Activated T-helper 9 cell treated with anti-CD3 and anti-CD28 coated beads, Interleukin-2, amount 50 U/mL, for 16 hours (primary cell): ENCODE measurements at places on chromosomes 13 and 19.

DNA sequence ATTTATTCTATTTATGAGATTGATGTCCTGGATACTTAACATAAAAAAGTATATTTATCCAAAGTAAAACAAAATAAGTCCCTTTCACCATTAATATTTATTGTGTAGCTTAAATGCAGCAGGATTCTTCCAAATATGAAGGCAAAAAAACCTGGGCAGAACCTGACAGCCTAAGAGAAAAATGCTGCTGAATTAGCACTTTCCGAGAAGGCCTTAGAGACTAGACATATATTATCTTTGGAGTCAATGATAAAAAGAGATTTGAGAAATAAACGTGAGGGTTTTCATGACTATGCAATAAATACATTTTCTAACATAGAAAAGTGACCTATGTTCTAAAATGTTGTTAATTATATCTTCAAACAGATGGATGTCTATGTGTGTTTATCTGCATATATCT lies 566.9 kb downstream of the PCDH9 start:
- no peak for DNase-seq

GRCh38 chr13:39462428-39462827 lies 140.6 kb downstream of the LHFPL6 start:
- DNase-seq = no peak

GRCh38 chr13:34654203-34654602 lies 287.9 kb upstream of the NBEA start:
- no peak for DNase-seq

DNA sequence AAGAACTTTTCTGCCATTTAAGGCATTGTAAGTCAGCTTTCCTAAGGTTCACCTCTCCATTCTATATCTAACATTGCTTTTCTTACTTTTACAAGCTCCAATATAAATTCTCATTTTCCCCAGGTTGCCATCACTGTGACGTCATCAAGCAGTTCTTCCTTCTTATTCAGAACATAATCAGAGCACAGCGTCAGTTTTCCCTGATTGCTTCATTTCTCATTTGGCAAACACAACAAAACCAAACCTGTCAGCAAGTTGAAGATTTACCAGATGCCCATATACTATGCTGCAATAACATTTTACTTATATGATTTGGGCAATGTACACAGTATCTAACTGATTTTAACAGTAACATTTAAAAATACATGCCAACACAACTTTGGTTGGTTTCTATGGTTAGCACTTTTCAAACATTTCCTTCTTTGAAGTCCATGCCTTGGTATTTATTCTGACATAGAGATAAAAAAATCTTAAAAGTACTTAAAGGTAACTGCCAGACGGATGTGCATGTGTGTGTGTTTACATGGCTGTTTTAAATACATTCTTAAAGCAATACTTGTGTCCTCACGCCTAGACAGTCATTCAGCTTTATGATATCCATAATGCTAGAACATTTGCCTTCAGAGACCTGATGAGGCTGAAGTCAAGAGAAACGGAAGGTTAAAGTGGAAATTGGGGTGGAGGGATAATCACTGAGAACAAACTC lies 264.0 kb downstream of the KLF12 start:
- no peak for DNase-seq

DNA sequence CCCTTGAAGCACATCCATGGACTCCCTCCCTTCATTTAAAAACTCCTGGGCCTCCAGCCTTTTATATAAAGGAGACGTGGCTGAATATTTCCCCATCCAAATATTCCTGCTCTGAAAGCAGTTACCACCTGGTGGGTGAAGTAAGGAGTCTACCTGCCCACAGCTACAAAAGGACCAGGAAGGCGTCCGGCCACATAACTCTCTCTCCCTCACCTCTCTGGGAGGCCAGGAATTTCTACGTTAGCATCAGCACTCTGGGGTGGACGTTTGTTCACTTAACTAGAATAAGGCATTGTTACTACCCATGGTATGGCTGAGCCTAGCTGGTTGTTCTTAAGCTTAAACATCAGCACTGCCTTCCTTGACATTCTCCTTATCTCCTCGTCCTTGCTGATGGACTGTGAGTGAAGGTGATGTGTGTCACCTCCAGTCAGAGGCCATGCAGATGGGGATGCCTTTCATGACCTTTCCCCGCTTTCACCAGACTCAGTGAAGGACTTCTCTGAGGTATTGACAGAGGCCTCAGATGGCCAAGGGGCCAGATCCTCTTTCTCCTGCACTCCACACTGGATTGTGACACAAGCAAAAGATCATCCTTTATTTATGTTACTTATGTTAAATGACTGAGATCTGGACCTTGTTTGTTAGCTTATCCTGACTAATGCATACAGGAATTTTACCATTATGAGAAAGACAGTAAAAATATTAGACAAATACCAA lies 22.2 kb upstream of the KPNA3 start:
- no peak for DNase-seq

- DNase-seq = no peak
Measured at GRCh38 chr13:110129076-110129475, 177.9 kb downstream of the COL4A1 start.

GRCh38 chr13:112072534-112073244 lies 5.7 kb downstream of the SOX1 start:
- no peak for DNase-seq

DNA sequence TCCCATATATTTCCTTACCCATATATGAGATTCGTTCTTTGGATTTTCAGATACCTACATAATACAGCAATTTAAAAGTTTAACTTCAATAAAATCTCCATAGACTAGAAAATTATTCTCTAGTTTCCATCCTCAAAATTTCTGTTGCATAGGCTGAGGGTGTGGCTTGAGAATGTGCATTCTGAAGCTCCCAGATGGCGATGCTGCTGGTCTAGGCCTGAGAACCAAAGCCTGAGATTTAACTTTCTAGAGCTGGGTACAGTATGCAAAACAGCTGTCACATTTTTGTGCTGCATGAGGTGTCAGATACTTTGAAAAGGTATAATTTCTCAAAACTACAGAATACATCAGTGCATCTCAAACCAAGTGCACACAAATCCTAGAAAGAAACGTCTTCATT lies 42.7 kb downstream of the MPHOSPH8 start:
- no peak for DNase-seq

- no peak for DNase-seq
Measured at GRCh38 chr19:10651851-10652250, 2.3 kb upstream of the ILF3 start.

- DNase-seq = no peak
Measured at GRCh38 chr19:40284251-40284500, 969 bp downstream of the AKT2 start.

DNA sequence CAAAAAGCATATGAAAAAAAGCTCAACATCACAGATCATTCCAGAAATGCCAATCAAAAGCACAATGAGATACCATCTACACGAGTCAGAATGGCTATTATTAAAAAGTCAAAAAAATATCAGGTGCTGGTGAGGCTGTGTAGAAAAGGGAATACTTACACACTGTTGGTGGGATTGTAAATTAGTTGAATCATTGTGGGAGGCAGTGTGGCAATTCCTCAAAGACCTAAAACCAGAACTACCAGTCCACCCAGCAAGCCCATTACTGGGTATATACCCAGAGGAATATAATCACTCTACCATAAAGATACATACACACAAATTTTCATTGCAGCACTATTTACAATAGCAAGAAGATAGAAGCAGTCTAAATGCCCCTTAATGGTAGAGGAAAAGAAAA lies 529.9 kb downstream of the SLITRK1 start:
- DNase-seq = no peak

- DNase-seq = no peak
Measured at GRCh38 chr13:113949546-113949945, 24.3 kb downstream of the C13orf46 start.

DNA sequence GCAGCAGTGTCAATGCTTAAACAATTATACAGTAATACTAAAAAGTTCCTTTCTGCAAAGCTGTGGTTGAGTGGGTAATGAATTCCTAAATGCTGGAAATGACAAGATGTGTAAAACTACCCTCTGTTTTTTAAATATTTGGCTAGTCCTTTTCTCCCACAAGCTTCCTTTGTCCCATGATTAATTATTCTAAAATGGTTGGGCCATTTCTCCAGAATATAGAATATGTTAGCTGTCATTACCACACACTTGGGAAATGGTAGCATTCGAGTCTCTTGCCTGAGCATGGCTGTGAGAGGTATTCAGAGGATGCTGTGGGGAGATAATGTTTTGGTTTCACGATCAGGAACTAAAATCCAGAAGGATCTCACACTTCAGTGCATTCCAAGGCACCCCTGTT lies 1185.8 kb downstream of the UQCRFS1 start:
- DNase-seq = no peak

GRCh38 chr19:14019100-14019499 lies 8.8 kb upstream of the RLN3 start:
- no peak for DNase-seq

- no peak for DNase-seq
Measured at GRCh38 chr19:8355631-8356402, 8.1 kb upstream of the ANGPTL4 start.

DNA sequence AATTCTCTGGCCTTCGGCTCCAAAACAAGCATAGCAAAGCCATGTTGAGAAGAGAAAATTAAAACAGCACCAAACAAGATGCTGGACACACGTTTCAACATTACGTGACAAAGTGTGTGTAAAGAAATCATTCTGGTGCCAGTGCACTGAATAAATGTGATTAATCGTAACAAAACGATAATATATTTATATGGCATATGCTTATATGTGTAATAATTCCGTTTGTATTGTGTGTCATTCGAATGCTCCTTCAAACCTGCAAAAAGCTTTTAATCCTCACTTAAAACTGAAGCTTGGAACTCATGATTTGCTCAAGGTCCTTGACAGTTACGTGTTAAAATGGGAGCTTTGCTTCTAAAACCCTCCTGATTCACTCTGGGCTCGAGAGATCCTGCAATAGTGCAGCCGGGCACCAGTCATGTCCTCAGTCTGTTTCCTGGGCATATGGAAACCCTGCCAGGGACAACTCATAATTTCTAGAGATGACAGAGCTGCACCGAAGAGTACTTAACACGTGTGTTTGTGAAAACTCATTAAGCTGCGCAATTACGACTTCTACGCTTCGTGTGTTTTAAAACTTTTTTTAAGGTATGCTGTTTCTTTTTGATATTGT lies 731 bp upstream of the AKAP8L start:
- DNase-seq = no peak

DNA sequence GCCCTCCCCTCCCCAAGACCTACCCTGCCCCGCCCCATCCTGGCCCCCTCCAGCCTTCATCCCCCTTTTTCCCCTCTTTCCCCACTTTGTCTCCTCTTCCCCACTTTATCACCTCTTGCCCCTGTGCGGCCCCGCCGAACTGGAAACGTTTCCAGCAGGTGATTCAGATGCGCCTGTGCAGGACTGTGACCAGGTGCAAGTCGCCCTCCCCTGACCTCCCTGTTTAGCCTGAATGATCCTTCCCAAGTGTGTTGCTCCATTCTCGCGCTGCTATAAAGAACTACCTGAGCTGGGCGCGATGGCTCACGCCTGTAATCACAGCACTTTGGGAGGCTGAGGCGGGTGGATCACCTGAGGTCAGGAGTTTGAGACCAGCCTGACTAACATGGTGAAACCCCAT lies 25.9 kb downstream of the ZNF791 start:
- DNase-seq = no peak

- no peak for DNase-seq
Measured at GRCh38 chr13:29858231-29858630, 7.8 kb upstream of the UBL3 start.

- no peak for DNase-seq
Measured at GRCh38 chr19:49881672-49882394, 4.3 kb downstream of the TBC1D17 start.

DNA sequence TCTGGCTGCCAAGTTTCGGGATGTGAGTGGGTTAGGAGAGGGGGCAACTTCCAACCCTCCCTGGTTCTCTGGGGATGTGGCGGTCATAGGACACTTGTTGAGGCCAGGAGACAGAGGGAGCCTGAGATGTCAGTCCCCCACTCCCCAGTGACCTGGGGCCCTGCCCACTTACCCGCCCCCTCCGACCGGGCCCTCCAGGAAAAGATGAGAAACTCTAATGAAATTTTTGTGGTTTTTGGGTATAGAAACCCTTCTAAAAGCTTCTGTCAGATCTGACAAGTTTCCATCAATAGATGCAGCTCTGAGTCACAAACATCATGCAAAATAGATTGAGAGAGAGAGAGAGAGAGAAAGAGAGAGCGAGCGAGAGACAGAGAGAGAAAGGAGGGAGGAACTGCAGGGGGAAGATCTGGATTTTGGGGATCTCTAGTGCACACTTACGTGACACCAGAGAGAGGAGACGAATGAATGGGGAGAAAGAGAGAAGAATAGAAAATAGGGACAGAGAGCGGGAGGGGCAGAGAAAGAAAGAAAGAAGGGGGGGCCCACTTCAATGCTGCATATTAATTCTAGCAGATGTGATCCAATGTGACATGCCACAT lies 94.0 kb downstream of the PTPRS start:
- DNase-seq = no peak

DNA sequence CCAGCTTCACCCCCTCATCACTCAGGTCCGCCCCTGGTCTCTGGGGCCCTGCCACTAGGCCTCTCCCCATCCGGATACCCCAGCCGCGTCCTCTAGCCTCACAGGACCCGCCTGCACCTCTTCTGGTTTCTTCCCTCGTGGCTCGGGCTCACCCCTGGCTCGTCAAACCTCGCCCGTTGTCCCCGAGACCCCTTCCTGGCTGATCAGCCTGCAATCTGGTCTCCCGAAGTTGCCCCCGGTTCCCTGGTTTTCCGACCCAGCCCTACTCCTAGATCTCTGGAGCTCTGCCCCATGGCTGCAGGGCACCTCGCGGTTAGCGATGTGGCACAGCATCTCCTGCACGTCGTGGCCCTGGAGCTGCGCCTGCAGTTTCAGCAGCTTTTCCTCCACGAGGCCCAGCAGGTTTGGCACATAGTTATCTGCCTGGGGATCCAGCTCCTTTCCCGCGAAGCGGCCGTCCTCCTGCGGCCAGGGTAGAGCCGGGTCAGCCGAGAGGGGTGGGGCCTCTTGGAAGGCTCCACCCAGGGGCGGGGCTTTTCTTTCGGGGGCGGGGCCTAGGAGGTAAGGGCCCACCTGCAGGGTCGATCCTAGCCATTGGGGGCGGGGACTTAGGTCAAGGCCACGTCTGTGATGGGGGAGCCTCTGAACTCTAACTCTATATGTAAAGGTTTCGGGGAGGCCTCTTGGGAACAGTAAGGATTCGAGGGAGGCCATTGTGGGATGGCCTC lies 2.4 kb upstream of the RGL3 start:
- DNase-seq = no peak

GRCh38 chr19:50567882-50568727 lies at the start of gene LRRC4B:
LRRC4B (minus strand) TSS chr19:50568435; CDS start chr19:50548838, 19,597 bp downstream.
- DNase-seq = no peak

- DNase-seq = peak; percentile 50
Measured at GRCh38 chr19:53865918-53866864, 1.5 kb upstream of the MYADM start.

- no peak for DNase-seq
Measured at GRCh38 chr13:47455626-47456025, 545.4 kb downstream of the SUCLA2 start.

- no peak for DNase-seq
Measured at GRCh38 chr13:111302045-111302726, 18.3 kb upstream of the TEX29 start.

GRCh38 chr13:38830442-38831045 lies 143.7 kb downstream of the FREM2 start:
- no peak for DNase-seq
